ENCODE measurements at places on chromosomes 16 and 17. TPM values are rescaled to one million over a fixed set of nuclear protein-coding genes. Genes with fewer than 3 reads are reported as not detected.

The CMTM2 gene
- not detected for total RNA-seq

The GALR2 gene
- 2.0 TPM for total RNA-seq

The NT5C3B gene
- total RNA-seq = 121 TPM

The ABCA6 gene
- total RNA-seq = not detected

The KRT31 gene
- total RNA-seq = not detected

The HSD17B2 gene
- total RNA-seq = not detected

The TNFRSF13B gene
- total RNA-seq = not detected

The TMEM92 gene
- 22.1 TPM for total RNA-seq

The AOC3 gene
- total RNA-seq = 1.1 TPM

The HSPB9 gene
- not detected for total RNA-seq

The KIF18B gene
- total RNA-seq = 39.9 TPM

The SYNGR3 gene
- total RNA-seq = 8.3 TPM

The KRTAP9-4 gene
- not detected for total RNA-seq

The KRTAP2-2 gene
- not detected for total RNA-seq

The ZC3H18 gene
- 51.6 TPM for total RNA-seq

The MARF1 gene
- total RNA-seq = 11.4 TPM

The ZNF19 gene
- 2.1 TPM for total RNA-seq

The EIF3CL gene
- total RNA-seq = 65.6 TPM

The SYCE1L gene
- 7.6 TPM for total RNA-seq

The GPR179 gene
- 0.01 TPM for total RNA-seq

The ICAM2 gene
- not detected for total RNA-seq

The CACNG4 gene
- 11.0 TPM for total RNA-seq

The CLEC18A gene
- 0.31 TPM for total RNA-seq

The CDRT15 gene
- total RNA-seq = not detected

The IRX3 gene
- total RNA-seq = 5.1 TPM

The C16orf74 gene
- total RNA-seq = 16.1 TPM

The CRHR1 gene
- 0.75 TPM for total RNA-seq

The NPIPA5 gene
- 5.4 TPM for total RNA-seq

The ANKFN1 gene
- total RNA-seq = not detected

The DBF4B gene
- total RNA-seq = 30.5 TPM

The EPX gene
- total RNA-seq = not detected

The SHISA9 gene
- not detected for total RNA-seq

The ZNF18 gene
- total RNA-seq = 5.4 TPM

The NR1D1 gene
- total RNA-seq = 8.8 TPM

The TRPV2 gene
- total RNA-seq = 0.28 TPM

The SLC16A6 gene
- total RNA-seq = 0.43 TPM

The CD300A gene
- total RNA-seq = not detected

The BRICD5 gene
- total RNA-seq = 6.7 TPM

The RAI1 gene
- total RNA-seq = 40.2 TPM

The ENO3 gene
- total RNA-seq = 41.5 TPM

The MFAP4 gene
- not detected for total RNA-seq

The CENPX gene
- 201 TPM for total RNA-seq

The CHRNE gene
- 0.22 TPM for total RNA-seq

The SUMO2 gene
- 397 TPM for total RNA-seq

The GFAP gene
- 0.71 TPM for total RNA-seq

The MPO gene
- total RNA-seq = not detected
